WTC11 (cell line): ENCODE measurements at places on chromosomes 2 and 18. TPM values are rescaled to one million over a fixed set of nuclear protein-coding genes. Genes with fewer than 3 reads are reported as not detected.

DNA sequence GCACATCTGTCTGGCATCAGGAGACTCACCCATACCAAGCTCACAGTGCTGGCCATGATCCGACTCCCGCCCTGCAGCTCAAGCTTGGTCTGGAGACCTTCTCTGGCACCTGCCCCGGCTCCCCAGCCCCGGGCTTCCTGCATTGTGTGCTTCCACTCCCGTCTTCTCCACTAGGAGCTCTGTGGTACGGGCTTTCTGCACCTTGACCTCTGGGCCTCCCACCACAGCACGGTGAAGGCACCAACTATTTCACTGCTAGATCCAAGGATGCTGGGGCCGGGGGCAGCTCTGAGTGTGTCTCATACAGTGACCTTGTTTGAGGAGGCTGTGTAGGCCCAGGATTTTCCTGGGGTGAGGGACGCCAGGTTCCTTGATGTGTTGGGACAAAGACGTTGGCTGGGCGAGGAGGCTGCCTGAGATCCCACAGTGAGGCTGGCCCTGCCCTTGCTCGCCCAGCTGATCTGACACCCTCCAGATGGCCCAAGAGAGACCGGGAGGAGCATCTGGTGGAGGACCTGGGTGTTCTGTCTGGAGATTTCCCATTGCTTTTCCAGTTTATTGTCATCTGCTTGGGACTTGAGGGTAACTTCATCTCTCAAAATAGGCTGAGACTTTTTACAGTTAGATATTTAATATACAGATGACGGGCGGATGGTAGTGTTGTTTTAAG, 64.0 kb downstream of the HPCAL1 start:
- H3K27ac ChIP-seq = peak overlapping the region; percentile 38; the same call in 1 of the 2 replicates
- H3K27me3 ChIP-seq = no peaks in the 10 kb centered on the region
- no peak for DNase-seq

- no peak for DNase-seq
- no peak overlapping the region for H3K4me3 ChIP-seq
- peaks cover 15% of the 10 kb centered on the region for H3K4me1 ChIP-seq
- no peaks in the 10 kb centered on the region for H3K27me3 ChIP-seq
- no peaks in the 10 kb centered on the region for H3K36me3 ChIP-seq
Measured at GRCh38 chr2:14143435-14143834, 489.1 kb upstream of the LRATD1 start.

- no peak for DNase-seq
- H3K27me3 ChIP-seq = no peaks in the 10 kb centered on the region; the same call in 1 of the 2 replicates
- no peaks in the 10 kb centered on the region for H3K36me3 ChIP-seq
- H3K4me1 ChIP-seq = peaks cover 6% of the 10 kb centered on the region
- H3K4me3 ChIP-seq = no peak overlapping the region
Measured at GRCh38 chr2:15860760-15861159, 79.6 kb upstream of the MYCN start.

- no peaks in the 10 kb centered on the region for H3K27me3 ChIP-seq
- no peaks in the 10 kb centered on the region for H3K36me3 ChIP-seq
- no peak overlapping the region for H3K27ac ChIP-seq
- H3K4me1 ChIP-seq = peaks cover 11% of the 10 kb centered on the region
Measured at GRCh38 chr2:54206596-54206995, 49.4 kb downstream of the TSPYL6 start.

- no peak overlapping the region for H3K4me3 ChIP-seq
- H3K4me1 ChIP-seq = peaks cover 18% of the 10 kb centered on the region
- no peaks in the 10 kb centered on the region for H3K27me3 ChIP-seq
Measured at GRCh38 chr2:174762464-174762863, 1.8 kb downstream of the CHRNA1 start.

DNA sequence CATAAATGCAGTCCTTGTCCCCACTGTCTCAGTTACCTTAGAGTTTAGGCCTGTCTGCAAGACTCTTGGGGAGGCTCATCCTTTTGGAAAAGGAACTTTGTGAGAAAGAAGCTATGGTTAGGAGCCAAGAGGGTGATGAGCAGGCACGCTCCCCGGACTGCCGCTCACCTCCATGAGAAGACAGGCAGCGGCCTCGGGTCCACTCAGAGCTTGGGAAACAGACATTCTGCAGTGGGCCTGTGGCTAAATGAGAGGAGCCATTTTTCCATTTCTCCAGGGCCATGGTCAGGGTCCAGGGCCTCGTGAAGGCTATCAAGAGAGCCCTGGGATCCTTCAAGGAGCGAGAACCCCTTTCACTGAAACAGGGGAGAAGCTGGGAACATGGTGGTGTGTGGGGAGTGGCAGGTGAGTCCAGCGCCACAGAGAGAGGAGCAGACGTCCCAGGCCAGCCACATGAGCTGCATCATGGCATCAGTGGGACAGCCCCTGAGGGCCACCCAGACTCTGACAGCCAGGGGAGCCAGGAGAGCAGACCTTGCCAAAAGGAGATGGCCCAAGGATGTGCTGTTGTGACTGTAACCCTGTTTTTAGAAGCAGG, 4.0 kb upstream of the TEX51 start:
- no peak for DNase-seq
- no peaks in the 10 kb centered on the region for H3K36me3 ChIP-seq
- no peak overlapping the region for H3K27ac ChIP-seq
- H3K4me1 ChIP-seq = peaks cover 8% of the 10 kb centered on the region

Gene TNP1
- total RNA-seq = not detected in 3 replicates

Gene CETN1
- not detected in 3 replicates for total RNA-seq

Gene IL1F10
- not detected in 3 replicates for total RNA-seq

Gene EGR4
- 0.09 to 0.14 TPM (median 0.13 TPM) in 3 replicates for total RNA-seq

Gene MTHFD2
- 192 to 251 TPM (median 193 TPM) in 3 replicates for total RNA-seq

Gene SERPINB10
- total RNA-seq = not detected in 3 replicates

Gene IL1R2
- total RNA-seq = 0.22 TPM in 1 of 3 replicates, not detected in the others
